ENCODE measurements at places on chromosomes 7 and 10.

DNA sequence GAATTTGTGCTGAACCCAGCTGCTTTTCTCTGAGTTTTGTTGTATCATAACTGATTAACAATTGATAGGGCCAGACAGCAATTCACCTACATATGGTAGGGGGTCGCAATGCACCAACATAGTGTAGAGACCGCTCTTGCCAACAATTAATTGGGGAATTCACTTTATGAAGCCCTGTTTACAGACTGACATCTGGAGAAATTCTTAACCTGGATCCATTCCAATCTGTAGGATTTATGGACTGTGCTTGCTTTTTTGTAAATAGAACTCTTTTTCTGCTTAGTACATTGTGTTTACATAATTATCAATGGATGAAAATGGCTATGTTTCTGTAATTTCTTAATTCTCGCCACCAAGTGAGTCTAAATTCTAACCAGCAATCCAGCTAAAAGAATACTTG, 311.7 kb upstream of the BMPER start:
- no peak for DNase-seq

DNA sequence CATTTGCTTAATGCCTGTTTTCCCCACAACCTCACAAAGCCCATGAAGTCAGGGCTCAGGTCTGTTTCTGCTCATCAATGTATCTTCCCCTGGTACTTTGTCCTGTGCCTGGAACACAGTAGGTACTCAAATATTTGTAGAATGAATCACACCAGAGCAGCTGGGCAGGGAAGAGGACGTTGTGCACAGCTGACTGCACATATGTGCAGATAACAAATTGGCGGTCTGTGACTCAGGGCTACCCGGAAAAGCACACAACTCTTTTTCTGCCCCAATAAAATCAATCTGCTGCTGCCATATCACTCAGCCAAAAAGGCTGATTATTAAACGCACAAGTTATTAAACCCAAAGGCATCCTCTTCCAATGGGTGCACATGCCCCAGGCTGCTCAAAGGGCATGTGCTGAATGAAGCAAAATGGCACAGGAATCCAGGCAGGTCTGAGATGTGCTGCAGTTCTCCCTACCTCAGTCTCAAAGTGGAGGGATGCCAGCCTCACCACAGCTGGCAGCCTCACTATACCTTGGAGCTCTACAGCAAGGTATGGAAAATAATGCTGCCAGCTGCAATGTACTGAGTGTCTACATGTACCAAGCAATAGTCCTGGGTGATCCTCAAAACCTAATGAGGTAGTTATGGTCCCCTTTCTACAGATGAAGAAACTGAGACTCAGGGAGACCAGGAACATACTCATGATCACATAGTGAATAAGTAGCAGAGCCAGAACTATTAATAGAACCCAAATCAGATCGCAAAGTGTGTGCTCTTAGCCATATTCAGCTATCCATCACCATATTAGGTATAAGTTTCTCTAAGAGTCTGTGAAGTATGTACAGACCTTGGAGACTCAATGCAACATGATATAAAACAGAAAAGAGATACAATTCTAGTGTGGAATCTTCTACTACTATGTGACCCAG, 43.4 kb downstream of the SORBS1 start:
- DNase-seq, result no peak

GRCh38 chr7:98365863-98366561, 34.9 kb downstream of the BAIAP2L1 start:
- DNase-seq, result no peak

DNA sequence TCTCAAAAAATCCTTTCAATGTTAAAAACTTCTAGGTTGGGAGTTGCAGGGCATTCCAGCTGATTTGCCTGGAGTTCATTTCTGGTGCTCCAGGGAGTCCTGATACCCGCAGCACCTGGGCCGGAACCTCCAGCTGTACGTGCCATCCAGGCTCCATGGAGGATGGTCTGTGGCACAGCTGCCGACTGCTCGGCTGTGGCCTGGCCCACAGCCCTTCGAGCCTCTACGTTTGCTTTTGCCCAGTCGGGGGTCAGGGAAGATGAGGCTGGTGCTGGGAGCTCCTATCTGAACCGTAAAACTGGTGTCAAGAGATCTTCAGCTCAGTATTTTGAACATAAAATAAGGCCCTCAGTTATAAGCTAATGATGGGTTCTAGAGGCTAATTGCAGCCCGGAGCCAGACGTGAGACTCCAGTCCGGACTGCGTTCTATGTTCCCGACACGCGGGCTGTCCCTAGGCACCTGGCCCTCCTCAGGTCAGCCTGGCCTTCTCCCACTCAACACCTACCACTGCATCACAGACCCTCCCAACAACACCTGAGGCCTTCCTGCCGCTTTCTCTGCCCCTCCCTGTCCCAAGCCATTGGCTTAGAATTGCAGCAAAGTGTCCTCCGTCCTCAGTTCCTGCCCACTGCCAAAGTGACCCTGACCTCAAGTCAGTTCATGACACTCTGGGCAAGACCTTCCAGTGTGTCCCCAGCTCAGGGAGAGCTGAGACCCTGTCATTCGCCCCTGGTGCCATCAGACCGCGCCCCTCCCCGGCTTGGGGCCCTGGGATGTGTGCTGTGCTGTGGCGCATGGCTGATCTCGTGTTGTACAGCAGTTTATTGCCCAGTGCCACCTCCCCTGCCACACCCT, 64.2 kb upstream of the DNAJB6 start:
- no peak for DNase-seq

- DNase-seq, result no peak
Measured at GRCh38 chr7:152969839-152970238, 210.3 kb downstream of the ACTR3B start.

- DNase-seq, result no peak
Measured at GRCh38 chr10:124574456-124575070, 112.9 kb downstream of the LHPP start.

- DNase-seq, result no peak
Measured at GRCh38 chr7:84916161-84916560, 270.7 kb downstream of the SEMA3D start.

GRCh38 chr10:120539076-120539475, 82.0 kb downstream of the PLPP4 start:
- DNase-seq, result no peak

- DNase-seq, result peak; percentile 74
Measured at GRCh38 chr10:103800789-103801540, 54.4 kb downstream of the SH3PXD2A start.

DNA sequence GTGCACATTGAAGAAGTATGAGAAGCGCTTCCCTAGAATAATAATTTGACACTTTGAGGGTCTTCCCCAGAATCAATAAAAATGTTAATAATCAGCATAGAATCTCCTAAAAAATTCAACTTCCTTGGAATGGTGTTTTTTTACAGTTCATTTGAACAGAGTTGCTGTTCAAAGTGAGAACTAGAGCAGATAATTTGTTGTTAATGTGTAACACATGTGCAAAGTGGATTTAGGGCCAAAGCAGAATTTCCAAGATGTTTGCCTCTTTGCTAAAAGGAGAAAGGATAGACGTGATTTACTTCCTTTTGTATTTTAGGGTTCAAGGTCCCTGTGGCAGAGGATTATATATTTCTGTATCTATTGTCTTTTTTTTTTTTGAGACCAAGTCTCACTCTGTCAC, 73.8 kb downstream of the ZNF277 start:
- DNase-seq, result no peak

- no peak for DNase-seq
Measured at GRCh38 chr7:3092468-3092867, 48.8 kb upstream of the CARD11 start.

- no peak for DNase-seq
Measured at GRCh38 chr10:12969951-12970350, 31.6 kb downstream of the CCDC3 start.

DNA sequence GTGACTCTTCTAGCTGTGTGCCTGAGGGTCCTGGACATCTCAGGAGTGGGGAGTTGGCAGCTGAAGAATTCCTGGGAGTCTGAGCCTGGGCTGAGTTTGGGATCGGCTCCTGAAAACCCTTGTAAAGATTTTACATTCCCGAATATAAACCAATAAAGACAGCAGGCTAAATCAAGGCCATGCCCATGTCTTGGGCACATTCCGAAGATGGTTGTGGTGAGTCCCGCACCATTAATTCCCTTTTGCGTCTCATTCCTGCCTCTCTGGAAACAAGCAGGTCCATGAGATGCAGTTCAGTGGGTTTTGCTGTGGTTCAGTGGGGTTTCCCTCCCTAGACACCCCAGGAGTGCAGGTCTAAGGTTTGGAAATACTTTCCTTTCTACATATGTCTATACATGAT, 90.9 kb downstream of the COL26A1 start:
- no peak for DNase-seq

DNA sequence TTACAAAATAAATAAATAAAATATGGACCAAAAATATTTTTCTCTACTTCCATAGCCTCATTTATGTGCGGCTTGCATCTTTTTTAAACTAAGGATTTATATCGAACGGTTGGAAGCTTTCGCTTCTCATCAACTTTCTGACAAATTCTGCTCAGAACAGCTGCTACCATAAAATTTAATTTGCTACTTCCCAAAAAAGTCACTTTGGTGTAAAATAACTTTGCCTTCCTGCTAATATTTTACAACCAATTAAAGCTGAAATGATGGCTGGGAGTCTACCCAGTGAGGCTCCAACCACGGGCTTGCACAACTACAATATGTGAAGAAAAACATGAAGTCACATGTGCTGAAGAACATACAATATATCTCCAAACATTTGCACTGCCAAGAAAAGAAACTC, 253.1 kb upstream of the NEBL start:
- DNase-seq, result no peak

DNA sequence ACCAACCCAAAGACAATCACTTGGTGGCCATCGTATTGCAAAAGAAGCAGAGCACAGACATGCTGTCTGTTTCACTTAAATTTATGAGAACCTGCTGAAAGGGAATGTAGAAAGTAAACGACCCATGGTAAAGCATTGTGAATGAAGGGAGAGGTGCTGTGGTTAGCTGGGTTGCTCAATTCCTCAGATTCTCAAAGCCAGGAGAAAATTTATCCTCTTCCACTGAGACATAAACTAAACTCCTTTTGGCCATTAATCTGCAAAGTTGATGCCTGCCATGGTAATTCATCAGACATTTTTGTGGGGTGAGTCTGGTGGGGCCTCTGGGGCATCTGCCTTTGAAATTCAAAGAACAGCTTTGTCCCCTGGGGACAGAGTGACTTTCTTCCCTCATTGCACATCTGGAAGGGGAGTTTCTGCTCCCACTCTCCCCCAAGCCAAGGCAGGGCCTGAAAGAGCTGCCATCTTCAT, 951.0 kb downstream of the LRMDA start:
- no peak for DNase-seq

GRCh38 chr10:11856089-11856488, 32.9 kb downstream of the PROSER2 start:
- DNase-seq, result no peak

GRCh38 chr7:820341-820740, 11.9 kb upstream of the SUN1 start:
- DNase-seq, result no peak

- no peak for DNase-seq
Measured at GRCh38 chr7:158662610-158663427, 41.8 kb downstream of the NCAPG2 start.

DNA sequence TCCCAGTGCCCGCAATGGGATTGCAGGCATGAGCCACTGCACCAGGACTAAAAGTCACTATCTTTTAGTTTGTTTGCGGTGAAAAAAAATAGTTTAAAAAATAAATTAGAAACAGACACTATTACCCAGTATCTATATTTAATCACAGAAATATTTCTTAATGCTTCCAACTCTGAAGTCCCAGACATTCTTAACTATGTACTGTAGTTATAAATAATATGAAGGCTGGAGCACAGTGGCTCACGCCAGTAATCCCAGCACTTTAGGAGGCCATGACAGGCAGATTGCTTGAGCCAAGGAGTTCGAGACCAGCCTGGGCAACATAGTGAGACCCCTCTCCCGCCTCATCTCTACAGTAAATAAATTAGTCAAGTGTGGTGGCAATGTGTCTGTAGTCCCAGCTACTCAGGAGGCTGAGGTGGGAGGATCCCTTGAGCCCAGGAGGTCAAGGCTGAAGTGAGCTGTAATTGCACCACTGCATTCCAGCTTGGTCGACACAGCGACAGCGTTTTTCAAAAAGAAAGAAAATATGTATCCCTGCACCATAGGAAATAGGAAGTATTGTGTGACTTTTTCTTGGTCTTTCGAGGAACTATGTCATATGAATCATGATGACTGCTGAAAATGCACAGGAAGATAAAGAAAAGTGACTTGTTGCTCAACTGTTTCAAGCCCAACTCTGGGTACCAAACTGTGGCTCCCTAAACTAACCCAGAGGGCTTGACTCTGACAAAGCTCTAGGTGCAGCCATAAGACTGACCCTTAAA, 74.9 kb upstream of the STEAP1B start:
- DNase-seq, result no peak

- no peak for DNase-seq
Measured at GRCh38 chr7:10802526-10802925, 171.1 kb upstream of the PHF14 start.

All from NCI-H526 (cell line).